CD8-positive, alpha-beta memory T cell (primary cell): ENCODE measurements at places on chromosomes 16 and 17.

DNA sequence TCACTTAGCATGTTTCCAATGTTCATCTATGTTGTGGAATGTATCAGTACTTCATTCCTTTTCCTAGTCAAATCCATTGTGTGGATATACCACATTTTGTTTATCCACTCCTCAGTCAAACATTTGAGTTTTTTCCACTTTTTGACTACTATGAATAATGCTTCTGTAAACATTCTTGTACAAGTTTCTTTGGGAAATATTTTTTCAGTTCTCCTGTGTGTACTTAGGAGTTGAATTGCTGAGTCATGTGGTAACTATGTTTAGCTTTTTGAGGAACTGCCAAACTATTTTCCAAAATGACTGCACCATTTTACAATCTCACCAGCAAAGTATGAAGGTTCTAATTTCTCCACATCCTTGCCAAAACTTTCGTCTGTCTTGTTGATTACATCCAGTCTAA is 223.7 kb upstream of the AXIN2 start:
- DNase-seq = no peak

GRCh38 chr16:24344784-24345183 is 88.6 kb downstream of the CACNG3 start:
- DNase-seq = no peak

GRCh38 chr16:57619133-57619605 is 9.3 kb upstream of the ADGRG1 start:
- no peak for DNase-seq

DNA sequence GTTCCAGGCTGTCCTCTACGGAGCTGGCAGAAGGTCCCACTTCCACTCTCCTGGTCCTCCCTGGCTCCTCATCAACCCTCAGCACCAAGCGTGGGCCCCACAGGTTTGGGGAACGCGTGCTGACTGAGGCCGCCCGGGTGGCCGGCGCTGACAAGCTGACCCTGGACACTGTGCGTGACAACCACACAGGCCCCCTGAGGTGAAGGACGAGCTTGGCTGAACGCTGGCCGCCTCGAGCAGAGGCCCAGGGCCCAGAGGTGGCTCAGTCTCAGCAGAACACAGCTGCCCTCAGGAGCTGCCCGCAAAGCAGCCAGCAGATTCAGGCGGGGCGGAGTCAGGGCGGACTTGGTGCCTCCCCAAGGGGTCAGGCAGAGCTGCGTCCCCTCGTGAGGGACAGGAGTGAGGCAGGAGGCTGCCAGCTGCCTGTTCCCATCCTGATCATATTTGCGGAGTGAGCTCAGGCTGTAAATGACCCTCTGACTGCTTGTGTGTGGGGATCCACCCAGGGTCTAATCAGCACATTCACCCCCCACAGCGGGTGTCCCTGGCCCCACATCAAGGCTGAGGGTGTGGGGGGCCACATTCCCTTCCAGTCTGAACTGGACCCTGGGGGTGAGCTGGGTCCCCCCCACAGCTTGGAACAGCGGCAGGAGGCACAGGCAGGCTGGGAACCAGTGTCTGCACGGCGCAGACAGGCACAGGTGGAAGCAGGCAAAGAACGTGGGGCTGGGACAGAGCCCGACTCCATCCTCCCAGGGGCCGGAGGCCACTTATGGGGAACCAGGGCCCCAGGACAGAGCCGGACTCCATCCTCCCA is 105.1 kb upstream of the METRNL start:
- DNase-seq = no peak

GRCh38 chr17:71845337-71845736 is 275.5 kb upstream of the SOX9 start:
- no peak for DNase-seq

GRCh38 chr16:65070831-65071432 is 50.9 kb downstream of the CDH11 start:
- no peak for DNase-seq

- DNase-seq = no peak
Measured at GRCh38 chr17:35555691-35556090, 4.9 kb downstream of the SLFN14 start.

DNA sequence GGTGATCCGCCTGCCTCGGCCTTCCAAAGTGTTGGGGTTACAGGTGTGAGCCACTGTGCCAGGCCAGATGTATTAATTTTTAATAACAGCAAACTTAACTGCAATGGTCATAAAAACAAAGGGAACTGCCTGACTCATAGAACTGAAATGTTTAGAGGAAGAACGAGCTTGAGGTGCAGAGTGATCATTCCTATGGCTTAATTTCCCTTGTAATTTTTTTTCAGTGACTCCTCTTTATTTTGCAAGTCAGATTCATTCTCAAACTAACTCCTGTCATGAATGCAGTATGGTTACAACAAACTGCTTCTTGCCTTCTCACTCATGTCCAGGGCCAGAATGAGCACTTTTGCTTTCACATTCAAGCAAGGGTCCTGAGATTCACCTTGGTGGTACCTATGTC is 231.3 kb downstream of the HAPSTR1 start:
- DNase-seq = no peak

- no peak for DNase-seq
Measured at GRCh38 chr17:14630046-14630445, 329.2 kb downstream of the HS3ST3B1 start.

DNA sequence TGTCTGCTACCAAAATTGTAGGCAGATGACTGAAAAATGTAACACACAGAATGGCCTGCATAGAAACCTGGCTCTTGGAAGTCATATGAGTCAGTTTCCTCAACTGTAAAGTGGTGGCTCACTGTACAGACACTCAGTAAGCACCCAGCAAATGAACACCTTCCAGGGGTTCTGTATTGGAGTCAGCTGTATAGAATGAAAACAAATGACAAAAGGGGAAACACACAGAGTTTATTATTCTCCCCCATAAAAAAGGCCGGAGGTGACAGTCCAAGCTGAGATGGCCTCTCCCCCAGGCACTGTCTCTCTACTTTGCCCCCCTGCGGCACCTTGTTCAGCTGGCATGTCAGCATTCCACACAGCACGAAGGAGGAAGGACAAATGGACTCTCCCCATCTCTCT is 6.2 kb upstream of the MEOX1 start:
- no peak for DNase-seq

- no peak for DNase-seq
Measured at GRCh38 chr16:26348095-26348494, 656.3 kb downstream of the HS3ST4 start.

DNA sequence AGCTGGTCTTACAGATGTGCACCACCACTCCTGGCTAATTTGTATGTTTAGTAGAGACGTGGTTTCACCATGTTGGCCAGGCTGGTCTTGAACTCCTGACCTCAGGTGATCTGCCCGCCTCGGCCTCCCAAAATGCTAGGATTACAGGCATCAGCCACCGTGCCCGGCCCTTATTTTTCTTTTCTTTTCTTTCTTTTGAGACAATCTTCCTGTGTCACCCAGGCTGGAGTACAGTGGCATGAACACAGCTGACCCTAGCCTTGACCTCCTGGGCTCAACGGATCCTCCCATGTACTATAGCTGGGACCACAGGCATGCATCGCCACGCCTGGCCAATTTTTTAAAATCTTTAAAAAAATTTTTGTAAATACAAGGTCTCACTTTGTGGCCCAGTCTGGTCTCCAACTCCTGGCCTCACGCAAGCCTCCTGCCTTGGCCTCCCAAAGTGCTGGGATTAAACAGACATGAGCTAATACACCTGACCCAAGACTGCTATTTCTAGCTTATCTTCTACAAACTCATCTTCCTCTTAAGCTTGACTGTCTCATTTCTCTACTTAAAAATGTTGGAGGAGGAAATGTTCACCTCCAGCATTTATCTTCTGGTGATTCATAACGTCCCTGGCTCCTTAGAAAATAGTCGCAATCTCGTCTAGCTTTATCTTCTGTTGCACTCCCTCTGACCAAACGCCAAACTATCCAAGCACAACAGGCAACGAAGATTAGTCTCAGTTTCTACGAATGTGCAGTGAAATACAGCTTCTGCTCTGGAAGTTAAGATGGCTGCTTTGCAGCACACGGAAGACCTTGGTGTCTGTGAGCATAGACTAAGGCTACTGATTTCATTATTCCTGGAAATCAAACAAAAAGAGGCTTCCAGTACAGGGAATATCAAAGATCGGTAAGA is 8.2 kb upstream of the TMEM94 start:
- no peak for DNase-seq

- DNase-seq = no peak
Measured at GRCh38 chr17:80453998-80454556, 22.3 kb downstream of the NPTX1 start.

GRCh38 chr17:48046296-48046695 is 1.9 kb upstream of the NFE2L1 start:
- no peak for DNase-seq

DNA sequence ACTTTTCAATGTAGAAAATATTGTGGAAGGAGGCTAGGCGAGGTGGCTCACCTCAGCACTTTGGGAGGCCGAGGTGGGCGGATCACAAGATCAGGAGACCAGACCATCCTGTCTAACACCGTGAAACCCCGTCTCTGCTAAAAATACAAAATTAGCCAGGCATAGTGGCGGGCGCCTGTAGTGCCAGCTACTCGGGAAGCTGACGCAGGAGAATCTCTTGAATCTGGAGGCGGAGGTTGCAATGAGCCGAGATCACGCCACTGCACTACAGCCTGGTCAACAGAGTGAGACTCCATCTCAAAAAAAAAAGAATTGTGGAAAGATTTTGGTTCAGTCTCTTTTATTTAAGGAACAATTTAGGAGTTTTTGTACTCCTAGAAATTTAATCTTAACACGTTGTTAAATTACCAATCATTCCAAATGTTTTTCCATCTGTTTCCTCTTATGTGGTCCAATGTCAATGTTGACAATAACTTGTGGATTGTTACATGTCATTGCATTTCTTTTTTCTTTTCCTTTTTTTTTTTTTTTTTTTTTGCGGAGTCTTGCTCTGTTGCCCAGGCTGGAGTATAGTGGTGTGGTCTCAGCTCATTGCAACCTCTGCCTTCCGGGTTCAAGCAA is 124.6 kb upstream of the HAS3 start:
- no peak for DNase-seq

DNA sequence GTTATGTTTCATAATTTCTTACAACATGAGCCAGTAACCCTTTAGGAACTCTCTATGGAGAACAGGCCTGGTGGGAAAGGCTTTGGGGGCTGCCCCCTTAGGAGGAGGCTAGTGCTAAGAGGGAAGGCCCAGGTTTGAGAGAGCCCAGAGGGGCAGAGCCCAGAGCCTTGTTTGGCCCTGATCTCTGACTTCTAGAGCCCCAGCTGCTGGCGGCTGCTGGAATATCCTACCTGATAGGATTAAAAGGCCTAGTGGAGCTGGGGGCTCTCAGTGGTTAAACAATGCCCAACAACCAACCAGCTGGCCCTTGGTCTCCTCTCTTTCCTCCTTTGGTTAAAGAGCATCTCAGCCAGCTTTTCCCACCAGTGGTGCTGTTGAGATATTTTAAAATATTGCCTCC is 54.1 kb downstream of the IGF2BP1 start:
- DNase-seq = no peak

- no peak for DNase-seq
Measured at GRCh38 chr17:55607731-55608341, 96.6 kb upstream of the SMIM36 start.

GRCh38 chr16:2981899-2982250 is 1.6 kb upstream of the PKMYT1 start:
- no peak for DNase-seq

GRCh38 chr17:78038748-78039288 is 80.3 kb downstream of the TNRC6C start:
- DNase-seq = no peak

- no peak for DNase-seq
Measured at GRCh38 chr17:37182786-37183465, 192.9 kb upstream of the C17orf78 start.

- no peak for DNase-seq
Measured at GRCh38 chr17:35498448-35499178, 38.9 kb downstream of the SLFN12L start.

- DNase-seq = peak; percentile 81
Measured at GRCh38 chr16:1772908-1773702, at the start of gene MRPS34. Gene MRPS34, minus strand, starts transcription at chr16:1773134. Its CDS starts 15 bp downstream, at chr16:1773119.

DNA sequence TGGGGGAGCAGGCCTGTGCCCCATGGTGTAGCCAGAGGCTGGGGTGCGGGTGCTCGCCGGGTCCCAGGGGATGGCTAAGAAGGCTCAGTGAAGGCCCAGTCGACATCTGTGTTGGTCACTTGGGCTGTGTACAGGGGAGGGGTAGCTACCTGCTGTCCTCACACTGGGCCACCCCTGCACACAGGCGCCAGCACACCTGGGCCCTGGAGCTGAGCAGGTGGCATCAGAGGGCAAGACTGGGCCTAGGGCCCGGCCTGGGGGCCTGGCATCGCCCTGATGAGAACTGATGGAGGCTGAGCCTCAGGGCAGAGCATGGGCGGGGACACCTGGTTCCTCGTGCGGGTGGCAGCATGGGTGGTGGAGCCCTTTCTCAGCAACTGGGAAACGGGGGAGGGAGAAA is 870 bp upstream of the CTRB2 start:
- DNase-seq = no peak

- no peak for DNase-seq
Measured at GRCh38 chr17:72346306-72346705, 225.5 kb downstream of the SOX9 start.

GRCh38 chr16:80723981-80724380 is 80.4 kb downstream of the CDYL2 start:
- no peak for DNase-seq

- no peak for DNase-seq
Measured at GRCh38 chr17:7684851-7685532, 2.3 kb downstream of the TP53 start.

DNA sequence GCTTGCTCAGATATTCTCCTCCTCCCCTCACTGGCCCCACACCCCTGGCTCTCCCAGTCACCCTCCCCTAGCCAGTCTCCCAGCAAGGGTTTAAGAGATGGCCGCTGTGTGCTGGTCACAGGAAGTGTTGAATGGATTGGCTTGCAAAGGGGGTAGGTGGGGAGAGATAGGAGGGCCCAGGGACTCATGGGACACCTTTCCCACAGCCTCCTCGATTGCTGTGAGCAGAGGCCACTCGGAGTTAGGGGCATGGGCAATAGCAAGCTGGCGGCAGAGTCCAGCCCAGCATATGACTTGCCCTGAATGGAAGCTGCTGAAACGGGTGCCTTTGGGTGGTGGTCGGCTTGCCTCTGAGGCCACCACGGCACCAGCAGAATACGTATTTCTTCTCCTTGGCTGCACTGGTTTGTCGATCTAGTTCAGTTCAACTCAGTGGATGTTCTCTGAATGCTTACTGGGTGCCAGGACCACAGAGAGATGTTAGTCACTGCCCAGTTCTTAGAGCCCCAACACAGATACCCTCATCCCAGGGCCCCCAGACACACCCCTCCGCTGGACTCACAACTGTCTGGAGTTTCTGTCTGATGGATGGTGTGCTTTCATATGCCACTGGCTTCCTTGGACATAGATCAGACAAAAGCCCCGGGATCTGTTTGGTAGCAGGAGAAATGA is 6.0 kb downstream of the WFIKKN2 start:
- DNase-seq = no peak

GRCh38 chr17:76947771-76948170 is 79.6 kb downstream of the MGAT5B start:
- DNase-seq = no peak

- no peak for DNase-seq
Measured at GRCh38 chr17:74276541-74277009, 2.5 kb downstream of the DNAI2 start.

- DNase-seq = no peak
Measured at GRCh38 chr17:27460196-27460725, 4.0 kb downstream of the KSR1 start.
